ENCODE measurements at places on chromosomes 12 and 14.
A peak's percentile ranks its signal among the peaks of the same experiment; 100 is the strongest.

DNA sequence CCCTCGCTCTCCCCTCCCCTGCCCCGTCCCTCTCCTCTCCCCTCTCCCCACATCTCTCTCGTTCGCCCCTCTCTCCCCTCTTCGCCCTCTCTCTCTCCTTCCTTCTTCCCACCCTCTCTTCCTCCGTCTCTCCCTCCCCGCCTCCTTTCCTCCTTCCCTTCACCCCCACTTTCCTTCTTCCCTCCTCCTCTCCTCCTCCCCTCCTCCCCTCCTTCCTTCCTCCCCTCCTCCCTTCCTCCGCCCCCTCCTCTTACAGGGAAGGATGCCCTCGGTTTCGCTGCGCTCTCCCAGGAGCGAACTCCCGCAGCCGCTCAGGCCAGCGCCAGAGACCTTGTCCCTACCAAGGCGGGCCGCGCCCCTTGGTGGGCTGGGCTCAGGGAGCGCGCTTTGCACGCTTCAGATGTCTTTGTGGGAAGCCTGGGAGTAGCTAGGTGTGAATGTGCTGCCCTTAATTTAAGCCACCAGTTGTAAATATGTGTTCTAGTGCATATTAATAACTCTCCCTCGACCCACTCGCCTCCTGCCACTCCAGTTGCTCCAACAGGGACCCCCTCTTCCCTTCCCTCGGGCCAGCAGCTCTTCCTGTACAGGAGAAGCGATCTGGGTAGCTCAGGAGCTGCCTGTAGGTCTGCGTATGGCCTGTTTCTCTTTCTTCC lies 13.3 kb upstream of the MAP3K9 start:
- peak; percentile 68 for DNase-seq

DNA sequence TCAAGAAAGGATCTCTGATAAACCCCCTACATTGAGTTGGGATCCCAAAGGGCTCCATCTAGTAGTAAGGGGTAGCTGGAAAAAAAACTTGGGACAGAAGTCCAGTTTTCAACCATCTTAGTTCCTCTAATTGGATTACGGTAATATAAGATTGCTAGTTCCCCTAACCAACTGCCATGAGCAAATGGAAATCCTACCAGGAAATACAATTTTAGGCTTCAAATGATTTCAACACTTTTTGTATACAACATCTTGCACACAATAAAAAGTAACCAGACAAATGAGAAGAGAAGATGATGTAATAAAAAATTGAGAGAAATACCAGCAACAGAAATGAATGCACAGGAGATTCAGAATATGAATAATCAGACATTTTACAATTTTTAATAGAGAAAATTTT lies 73.0 kb downstream of the TSHR start:
- no peak for DNase-seq

DNA sequence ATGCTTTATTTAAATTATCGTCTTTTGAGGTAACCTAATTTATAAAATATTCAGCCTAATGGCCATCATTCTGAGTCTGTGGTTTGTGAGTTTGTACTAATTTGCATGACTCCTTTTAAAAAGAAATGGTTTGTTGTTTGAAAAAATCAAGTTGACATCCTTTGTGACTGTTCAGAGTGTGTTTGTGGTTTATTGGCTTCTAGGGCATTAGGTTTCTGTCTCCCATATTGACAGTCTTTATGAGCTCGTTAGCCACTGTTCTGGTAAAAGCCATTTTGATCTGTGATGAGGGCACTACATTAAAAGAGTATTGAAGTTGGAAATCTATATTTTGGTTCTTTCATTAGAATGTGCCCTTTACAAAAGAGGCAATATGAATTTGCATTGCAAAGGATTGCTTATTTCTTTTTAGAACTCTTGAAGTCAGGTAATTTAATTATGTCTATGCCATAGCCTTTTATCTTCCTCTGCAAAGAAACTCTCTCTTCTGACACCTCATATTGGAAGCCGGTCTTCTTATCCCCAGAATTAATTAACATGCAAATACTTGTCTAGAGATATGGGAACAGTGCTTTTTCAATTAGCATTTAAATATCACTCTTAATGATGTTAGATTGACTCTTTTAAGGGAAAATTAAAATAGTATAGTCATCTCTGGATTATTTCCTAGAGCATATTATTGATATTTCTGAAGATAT lies 95.0 kb downstream of the CRADD start:
- no peak for DNase-seq

GRCh38 chr12:57069523-57069922 lies 9.1 kb downstream of the NEMP1 start:
- peak; percentile 64 for DNase-seq

DNA sequence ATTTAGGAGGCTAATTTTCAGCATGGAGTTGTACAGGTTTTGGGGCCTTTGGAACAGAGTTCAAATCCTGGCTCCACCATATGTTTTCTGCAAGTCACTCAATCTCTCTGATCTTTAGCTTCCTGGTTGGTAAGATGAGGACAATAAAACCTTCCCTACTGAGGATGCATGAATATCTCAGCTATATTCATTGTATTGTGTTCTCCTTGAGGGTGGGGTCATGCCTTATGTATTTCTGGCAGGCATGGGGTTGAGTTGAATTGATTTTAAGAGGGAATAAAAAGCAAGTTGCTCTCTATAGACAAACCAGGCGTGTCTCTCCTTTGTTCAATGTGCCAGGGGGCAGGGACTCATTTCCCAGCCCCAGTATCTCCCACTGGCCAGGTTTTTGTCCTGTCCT lies 173.1 kb downstream of the C12orf75 start:
- DNase-seq: no peak

DNA sequence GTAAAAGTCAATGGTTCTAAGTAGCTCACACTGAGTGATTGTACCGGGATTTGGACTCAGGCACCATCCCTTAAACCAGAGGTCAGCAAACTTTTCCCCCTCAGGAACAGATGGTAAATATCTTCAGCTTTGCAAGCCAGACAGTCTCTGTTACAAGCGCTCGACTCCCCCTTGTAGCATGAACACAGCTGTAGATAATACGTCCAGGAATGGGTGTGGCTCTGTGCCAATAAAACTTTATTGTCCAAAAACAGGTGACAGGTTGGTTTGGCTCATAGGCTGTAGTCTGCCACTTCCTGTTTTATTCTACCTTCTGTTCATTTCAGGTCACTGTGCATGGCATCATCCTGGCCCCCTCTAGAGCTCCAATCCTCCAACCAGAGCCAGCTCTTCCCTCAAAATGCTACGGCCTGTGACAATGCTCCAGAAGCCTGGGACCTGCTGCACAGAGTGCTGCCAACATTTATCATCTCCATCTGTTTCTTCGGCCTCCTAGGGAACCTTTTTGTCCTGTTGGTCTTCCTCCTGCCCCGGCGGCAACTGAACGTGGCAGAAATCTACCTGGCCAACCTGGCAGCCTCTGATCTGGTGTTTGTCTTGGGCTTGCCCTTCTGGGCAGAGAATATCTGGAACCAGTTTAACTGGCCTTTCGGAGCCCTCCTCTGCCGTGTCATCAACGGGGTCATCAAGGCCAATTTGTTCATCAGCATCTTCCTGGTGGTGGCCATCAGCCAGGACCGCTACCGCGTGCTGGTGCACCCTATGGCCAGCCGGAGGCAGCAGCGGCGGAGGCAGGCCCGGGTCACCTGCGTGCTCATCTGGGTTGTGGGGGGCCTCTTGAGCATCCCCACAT lies 7.6 kb downstream of the BDKRB1 start:
- DNase-seq: no peak

GRCh38 chr14:102758087-102758486 lies 19.2 kb upstream of the TRAF3 start:
- no peak for DNase-seq

- no peak for DNase-seq
Measured at GRCh38 chr12:128316973-128317526, 50.1 kb downstream of the TMEM132C start.

- DNase-seq: no peak
Measured at GRCh38 chr14:94653321-94653720, 41.1 kb downstream of the SERPINA3 start.

- DNase-seq: no peak
Measured at GRCh38 chr12:84660139-84660538, 252.5 kb downstream of the SLC6A15 start.

GRCh38 chr14:23362200-23362599 lies 2.8 kb downstream of the EFS start:
- no peak for DNase-seq

- no peak for DNase-seq
Measured at GRCh38 chr12:100154474-100155247, 12.0 kb upstream of the BLTP3B start.

DNA sequence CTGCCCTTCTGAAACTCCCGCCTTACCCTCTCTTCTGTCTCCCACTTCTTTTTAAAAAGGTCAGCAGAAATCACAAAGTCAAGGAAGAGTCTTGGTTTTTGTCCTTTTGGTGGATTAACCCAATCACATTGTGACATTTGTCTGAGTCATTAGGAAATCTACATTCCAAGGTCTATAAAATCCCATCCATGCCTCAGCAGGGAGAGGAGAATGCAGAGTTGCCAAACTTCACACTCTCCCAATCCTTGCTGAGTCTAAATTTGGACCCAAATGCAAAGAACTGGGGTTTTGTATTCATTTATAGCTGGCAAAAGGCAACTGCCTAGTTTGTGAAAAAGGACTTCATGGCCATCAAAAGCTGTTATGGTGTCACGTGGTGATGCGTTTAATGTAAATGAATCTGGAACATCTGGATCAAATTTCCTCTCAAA lies 67.9 kb downstream of the TMEM30B start:
- no peak for DNase-seq

GRCh38 chr12:77916276-77916675 lies 85.6 kb downstream of the NAV3 start:
- no peak for DNase-seq

- no peak for DNase-seq
Measured at GRCh38 chr12:62694632-62695031, 228.0 kb downstream of the MON2 start.

Measured in right kidney (tissue), 9 donors.